ENCODE measurements at places on chromosomes 4 and X.

DNA sequence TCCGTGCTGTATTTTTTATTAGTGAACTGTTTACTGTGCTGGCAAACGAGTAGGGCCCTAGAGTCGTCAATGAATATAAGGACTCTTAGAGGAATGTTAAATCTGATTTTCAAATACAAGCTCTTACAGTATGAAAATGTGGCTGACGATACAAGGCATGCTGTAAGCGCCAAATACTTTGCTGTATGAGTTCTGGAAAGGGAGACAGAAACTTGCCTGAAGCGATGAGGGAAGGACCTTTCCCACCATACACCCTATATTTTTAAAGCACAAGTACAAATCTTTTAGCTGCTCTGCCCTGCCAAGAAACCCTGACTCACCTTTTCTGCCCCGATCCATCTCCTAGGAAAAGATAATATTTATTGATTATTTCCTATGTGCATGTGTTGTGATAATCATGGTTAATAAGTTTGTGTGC, 15.7 kb upstream of the RUFY3 start:
- DNase-seq, result no peak

DNA sequence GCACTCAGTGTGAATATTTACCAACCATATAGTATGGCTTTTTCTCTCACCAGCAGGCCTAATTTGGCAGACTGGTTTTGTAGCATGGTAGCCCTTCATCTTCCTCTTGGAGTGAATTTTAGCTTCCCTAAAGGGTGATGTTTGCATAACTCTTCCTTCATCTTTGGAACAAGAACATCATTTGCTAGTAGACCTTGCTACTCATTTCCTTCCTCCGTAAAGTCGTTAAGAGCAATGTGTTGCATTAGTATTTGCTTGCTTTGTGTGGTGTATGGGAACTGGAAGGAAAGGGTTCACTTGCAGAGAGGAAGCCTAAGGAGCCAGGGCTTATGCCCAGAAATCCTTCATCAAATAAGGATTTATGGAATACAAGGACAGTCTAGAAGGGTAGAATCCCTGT, 50.2 kb upstream of the PGRMC2 start:
- DNase-seq, result no peak

- DNase-seq, result no peak
These were observed 19.2 kb upstream of the TNIP3 start for GRCh38 chr4:121183361-121183760.

- no peak for DNase-seq
These were observed 56.7 kb downstream of the TSPAN5 start for GRCh38 chr4:98601708-98602107.

DNA sequence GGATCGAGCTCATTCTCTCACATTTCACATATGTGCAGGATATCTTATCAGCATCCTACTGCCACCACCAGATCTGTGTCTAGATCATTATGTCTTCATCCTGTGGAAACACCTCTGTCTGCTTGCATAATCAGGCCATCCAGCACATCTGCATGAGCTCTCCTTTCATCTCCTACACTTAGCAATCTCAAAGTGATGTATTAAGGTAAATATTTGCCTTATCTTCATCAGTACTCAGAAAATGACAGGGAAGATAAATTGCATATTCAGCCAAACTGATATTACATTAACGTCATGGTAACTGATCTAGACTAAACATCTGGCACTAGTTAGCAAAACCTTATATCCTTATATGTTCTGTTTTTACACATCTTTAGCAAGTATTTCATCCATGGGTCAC, 207.3 kb upstream of the PABPC4L start:
- no peak for DNase-seq

- no peak for DNase-seq
These were observed 19.5 kb downstream of the CNGA2 start for GRCh38 chrX:151754047-151754429.

- no peak for DNase-seq
These were observed 36.3 kb upstream of the UGT8 start for GRCh38 chr4:114562176-114562904.

DNA sequence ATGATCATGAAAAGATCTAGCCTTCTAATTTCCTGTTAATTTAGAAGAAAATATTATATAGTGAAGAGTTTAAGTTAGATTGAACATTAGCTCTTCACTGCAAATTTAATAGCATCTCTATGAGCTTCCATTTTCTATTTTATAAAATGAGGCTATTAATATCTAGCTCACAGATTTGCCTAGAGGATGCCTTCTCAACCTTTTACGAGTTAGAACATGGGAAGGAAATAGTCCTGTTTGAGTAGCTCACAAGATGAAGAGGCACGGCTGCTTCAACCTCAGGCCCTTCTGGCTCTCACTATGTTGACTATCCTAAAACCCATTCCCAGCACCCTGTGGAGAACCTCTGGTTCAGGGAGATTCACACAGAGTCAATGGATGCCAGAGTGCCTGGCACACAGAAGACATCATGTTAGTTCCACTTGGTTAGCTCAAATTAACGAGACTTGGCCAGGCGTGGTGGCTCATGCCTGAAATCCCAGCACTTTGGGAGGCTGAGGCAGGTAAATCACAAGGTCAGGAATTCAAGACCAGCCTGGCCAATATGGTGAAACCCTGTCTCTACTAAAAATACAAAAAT, 97.9 kb upstream of the GUCY1A1 start:
- no peak for DNase-seq

All from GM12864 (cell line).